ENCODE measurements at places on chromosomes 12 and 14.

DNA sequence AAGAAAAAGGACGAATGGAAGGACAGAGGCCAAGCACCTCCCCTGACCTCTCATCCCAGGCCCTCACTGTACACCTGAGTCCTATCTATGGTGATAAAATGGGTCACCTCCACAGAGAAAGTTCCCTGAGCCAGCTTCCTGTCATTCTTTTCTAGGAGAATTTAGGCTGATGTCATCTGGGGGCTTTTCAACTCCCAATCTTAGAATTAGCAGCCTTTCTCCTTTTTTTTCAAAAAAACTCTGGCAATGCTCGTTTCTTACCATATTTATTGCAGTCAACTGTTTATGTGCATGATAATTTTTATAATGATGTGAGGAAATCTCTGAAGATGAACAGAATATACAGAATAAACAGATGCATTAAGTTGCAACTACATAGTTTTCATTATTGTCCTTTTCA, 177.6 kb downstream of the SNAPC1 start:
- no peak for DNase-seq

- no peak for DNase-seq
These were observed 34.0 kb upstream of the HECTD1 start for GRCh38 chr14:31241450-31242114.

DNA sequence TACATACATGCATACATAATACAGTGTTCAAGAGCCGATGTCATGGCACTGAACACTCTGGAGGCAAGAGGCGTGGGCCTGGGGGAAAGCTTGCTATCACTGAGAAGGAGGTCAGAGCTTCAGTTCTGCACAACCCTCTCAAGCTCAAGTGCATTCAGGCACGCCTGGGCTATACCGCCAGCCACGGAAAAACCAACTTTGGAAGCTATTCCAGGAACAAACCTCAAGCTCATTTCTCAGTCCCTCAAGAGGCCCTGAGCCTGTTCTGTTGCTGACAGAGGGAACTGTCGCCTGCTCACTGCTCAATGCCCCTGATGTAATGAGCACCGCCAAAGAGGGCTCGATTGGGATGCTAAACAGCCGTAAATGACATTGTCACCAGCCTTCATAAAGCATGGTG, 9.2 kb downstream of the NOS1 start:
- DNase-seq, result no peak

GRCh38 chr12:8037046-8037663, 4.6 kb downstream of the FOXJ2 start:
- no peak for DNase-seq

GRCh38 chr12:80857311-80857710, 80.4 kb downstream of the LIN7A start:
- DNase-seq, result no peak

DNA sequence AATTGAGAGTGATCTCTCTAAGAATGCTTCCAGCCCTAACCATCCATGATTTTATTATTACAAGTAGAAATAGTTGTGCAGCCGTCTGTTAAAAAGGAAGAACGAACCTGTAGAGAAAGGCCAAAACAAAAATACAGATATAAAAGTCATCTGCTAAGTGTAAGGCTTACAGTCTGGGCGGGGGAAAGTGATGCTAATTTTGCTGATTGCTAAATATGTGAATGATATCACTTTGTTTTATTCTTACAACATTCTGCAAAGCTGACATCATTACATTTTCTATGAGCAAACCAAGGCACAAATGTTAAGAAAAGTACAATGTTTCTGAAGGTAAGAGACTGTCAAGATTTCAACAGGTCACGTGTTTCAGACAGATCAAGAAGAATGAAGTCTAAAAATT, 101.5 kb upstream of the RAP1B start:
- no peak for DNase-seq

GRCh38 chr12:106673141-106673540, 90.3 kb downstream of the RFX4 start:
- DNase-seq, result no peak

GRCh38 chr12:117377758-117378157, 16.3 kb upstream of the NOS1 start:
- no peak for DNase-seq

DNA sequence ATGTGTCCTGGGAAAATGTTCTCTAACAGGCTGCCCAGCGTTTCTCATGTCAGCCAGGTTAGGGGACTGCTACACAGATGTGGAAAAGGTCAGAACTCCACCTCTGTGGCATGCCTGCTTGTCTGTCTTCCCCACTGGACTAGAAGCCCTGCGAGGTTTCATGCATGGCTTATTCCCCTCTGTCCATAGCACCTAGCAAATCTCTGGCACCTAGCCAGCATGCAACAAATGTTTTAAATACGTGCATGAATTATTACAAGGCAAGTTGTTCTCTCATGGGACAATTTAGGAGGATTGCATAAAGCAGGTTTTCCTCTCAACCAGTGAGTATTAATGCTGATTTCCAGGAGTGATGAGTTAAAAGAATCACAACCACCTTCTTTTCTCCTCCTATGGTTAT, 21.4 kb upstream of the KCNK13 start:
- DNase-seq, result no peak

All from CD4-positive, alpha-beta T cell treated with Interferon gamma for 1 hour (primary cell).